ENCODE measurements at places on chromosomes 4 and X.

DNA sequence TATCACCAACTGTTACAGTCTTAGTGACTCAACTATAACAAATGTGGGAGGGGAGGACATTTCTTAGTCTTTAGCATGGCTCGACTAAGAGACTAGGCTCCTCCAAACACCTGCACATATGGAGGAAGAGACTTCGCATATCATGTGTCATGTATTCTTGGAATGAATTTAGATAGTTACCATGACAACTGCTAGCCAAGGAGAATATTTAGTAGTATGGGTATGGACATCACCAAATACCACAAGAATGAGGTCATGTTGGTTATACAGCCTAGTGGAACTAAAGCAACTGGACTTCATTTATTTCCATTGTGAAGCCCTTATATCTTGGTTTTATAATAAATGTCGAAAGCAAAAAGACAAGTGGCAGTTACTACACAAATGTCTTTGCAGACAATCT lies 512.3 kb downstream of the CFAP47 start:
- no peak for DNase-seq

GRCh38 chr4:148834804-148835631 lies 392.8 kb upstream of the NR3C2 start:
- DNase-seq: no peak

GRCh38 chr4:185862340-185862739 lies 50.3 kb upstream of the SORBS2 start:
- DNase-seq: no peak

GRCh38 chr4:3397128-3397527 lies 44.6 kb upstream of the HGFAC start:
- no peak for DNase-seq

DNA sequence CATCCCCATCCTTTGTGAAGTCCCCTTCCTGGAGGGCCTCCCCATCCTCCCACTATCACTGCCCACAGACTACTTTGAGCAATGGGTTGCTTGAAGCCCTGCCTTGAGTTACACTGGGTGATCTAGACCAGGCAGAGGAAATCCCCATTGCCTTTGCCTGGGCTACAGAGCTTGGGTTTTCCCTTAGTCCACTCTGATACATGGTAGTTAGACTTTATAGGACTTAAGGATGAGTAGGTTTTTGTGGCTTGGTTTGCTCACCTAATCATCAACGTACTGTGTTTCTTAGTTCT lies 56.6 kb downstream of the TMEM131L start:
- peak; percentile 25 for DNase-seq

DNA sequence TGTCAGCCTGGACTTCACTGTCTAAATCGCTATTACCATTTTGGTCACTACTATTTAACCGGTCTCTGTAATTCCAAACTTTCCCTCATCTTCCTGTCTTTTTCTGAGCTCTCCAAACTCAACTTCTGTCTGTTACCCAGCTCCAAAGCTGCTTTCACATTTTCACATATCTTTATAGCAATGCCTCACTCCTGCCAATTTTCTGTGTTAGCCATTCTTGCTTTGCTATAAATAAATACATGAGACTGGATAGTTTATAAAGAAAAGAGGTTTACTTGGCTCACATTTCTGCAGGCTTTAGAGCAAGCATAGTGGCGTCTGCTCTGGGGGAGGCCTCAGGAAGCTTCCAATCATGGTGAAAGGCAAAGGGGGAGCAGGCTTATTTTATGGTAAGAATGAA lies 368.3 kb upstream of the GNPDA2 start:
- DNase-seq: no peak

- no peak for DNase-seq
Observed at GRCh38 chrX:131083510-131084142, 25.5 kb downstream of the ARHGAP36 start.

GRCh38 chr4:56861360-56861759 lies 39.9 kb upstream of the SPINK2 start:
- no peak for DNase-seq

- DNase-seq: no peak
Observed at GRCh38 chr4:14222377-14223029, 595.0 kb upstream of the BOD1L1 start.

DNA sequence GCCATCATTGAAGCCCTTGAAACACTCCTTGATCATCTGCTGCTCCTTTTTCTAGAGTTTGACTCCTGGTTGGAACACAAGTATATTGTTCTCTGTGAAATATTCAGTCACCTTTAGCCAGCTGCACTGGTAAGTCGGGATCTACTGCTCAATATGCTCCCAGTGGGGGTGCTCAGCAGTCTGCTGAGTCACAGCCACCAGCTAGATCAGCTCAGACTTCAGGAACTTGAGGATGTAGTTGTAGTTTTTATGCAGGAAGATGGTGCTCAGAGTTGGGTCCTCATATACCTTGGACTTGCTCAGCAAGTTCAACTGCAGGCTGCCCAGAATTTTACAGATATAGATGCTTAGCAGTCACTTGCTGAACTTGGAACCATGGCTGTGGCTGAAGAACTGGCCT lies 202.5 kb upstream of the RPL34 start:
- DNase-seq: no peak

DNA sequence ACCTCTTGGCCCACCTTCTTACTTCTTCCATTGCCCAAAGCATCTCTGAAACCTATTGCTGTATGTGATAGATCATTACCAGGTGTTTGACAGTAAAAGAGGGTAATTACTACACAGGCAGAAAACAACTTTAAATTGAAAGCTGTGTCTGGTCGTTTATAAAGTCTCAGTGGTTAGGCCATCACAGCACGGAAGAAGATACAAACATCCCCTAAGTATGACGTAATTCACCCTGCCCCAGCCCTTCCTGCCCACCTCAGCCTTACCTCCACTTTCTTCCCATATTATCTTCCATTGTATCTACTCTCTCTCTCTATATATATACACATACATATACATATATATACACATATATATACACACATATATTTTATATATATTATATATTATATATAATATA lies 805.8 kb upstream of the PABPC4L start:
- DNase-seq: no peak

DNA sequence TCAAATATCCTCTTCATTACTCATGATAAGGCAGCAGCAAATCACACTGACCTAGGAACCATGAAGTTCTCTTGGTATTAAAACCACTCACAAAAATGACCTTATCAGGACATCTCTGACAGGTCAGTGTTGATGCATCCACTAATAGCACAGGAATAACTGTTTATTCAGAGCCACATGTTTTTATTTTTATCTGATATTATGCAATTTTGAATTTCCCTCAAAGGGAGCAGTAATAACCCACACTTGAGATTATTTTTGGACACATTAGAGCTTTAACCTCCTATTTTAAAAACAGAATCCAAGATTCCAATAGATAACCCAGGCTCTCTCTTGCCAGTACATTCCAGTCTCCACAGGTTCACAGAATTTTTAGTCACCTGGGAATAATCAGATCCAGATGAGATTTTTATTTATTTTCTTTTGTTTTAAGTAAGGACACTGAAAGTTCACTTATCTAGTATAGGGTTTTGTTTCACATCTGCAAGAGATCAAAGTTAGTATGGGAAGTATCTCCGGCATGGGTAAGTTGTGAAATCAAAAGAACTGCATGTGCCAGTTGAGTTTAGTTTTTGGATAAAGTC lies 36.3 kb upstream of the MYOZ2 start:
- no peak for DNase-seq

GRCh38 chrX:22268706-22269105 lies 4.0 kb upstream of the CBLL2 start:
- DNase-seq: no peak
